Stromal cell of bone marrow (primary cell): ENCODE measurements at places on chromosomes 12 and 14.

GRCh38 chr14:100982762-100983161 lies 79.2 kb upstream of the RTL1 start:
- DNase-seq = no peak

- DNase-seq = no peak
Measured at GRCh38 chr14:90815572-90815821, 733 bp downstream of the TTC7B start.

GRCh38 chr12:109563291-109564284 lies 9.7 kb downstream of the MMAB start:
- DNase-seq = no peak

DNA sequence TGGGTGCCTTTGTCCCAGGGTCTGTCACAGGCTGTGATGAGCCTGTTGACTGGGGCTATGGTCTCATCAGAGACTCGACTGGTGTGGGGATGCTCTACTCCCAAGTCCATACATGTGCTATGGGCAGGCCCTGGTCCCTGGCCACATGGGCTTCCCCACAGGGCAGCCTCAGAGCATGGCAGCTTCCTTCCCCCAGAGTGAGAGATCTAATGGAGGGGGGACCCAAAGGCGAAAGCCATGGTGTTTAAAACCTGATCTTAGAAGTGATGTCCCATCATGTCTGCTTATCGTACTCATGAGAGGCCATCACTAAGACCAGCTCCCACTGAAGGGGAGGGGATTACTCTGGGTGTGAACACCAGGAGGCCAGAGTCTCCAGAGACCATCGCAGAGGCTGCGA lies 279.0 kb upstream of the RTL1 start:
- no peak for DNase-seq

GRCh38 chr12:124927201-124928094 lies 13.0 kb upstream of the UBC start:
- DNase-seq = no peak

GRCh38 chr12:116152268-116152667 lies 125.2 kb downstream of the MED13L start:
- DNase-seq = no peak
